ENCODE measurements at places on chromosomes 7 and 10.
A peak's percentile ranks its signal among the peaks of the same experiment; 100 is the strongest.

- no peak for DNase-seq
Measured at GRCh38 chr10:17651896-17652295, 7.9 kb downstream of the STAM start.

- no peak for DNase-seq
Measured at GRCh38 chr10:91602868-91603568, 29.9 kb downstream of the PPP1R3C start.

DNA sequence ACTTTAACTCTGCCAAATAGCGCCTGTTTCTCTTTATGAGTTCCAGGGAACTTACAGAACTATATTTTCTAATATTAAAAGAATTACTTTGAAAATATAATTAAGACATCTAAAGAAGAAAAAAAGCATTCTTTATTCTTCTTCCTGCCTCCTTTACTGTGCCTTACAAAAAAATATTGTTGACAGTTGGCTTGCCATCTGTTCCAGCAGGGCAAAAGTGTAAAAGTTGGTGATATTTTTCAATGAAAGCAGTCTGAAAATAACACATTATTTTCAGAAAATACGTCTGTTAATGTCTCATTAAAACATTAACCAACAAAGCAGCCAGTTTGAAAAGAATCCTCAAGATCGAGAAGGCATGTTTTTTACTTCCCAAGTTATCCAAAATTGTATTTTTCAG lies 1032.2 kb upstream of the LRRTM3 start:
- DNase-seq: no peak

DNA sequence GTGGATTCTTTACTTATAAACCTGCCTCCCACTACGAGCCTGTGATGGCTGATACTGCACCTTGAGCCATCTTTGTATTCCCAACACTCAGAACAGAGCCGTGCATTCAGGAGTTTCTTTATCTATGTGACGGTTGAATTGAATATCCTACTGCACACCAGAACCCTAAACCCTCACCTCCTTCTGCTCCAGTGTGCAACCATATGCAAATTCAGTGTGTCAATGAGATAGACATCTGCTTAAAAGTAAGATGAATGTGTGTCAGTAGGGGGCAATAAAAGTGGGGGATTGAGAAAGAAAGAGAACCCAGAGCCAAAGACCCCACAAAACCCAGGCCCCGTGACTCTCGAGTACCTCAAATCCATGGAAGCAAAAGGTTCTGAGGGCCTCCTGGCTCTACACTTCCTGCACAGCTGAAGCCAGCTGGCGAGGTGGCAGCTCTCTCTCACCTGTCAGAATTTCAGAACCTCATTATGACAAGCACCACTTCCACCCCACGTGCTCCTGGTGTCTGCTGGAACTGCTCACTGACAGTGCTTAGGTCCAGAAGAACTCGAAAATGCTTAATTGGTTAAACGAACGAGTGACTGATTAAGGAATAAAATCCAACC lies 143.3 kb upstream of the GPR26 start:
- no peak for DNase-seq

DNA sequence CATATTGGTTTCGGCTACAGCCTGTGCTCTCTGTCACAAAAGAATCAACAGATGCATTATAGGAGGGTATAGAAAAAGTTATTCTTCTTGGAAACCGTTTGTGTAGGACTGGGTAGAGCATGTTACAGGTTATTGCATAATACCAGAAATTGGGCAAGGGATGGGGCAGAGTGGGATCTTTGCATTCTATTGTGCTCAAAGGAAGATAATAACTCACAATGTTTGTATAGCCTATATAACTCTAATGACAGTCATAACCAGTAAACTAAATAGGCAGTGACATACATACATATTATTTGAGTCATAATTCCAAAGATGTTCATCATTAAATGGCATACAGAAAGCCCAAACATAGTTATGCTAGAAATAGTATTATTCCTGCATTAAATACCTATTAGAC lies 179.7 kb downstream of the XPNPEP1 start:
- DNase-seq: no peak

DNA sequence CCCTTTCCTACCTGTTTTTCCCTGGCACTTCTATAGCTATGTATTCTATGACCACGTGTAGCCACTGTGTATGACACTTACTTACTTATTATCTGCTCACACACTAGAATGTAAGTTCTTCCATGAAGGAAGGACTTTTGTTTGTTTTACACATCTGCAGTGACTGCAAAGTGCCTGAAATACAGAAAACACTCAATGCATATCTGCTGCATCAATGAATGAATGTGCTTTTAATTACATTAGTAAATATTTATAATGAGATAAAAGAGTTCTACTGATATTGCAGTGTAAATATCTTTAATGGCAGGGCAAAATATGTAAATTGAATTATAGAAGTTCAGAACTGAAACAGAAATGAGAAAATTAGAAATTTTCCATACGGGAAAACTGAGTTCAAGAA lies 43.5 kb upstream of the CDC14C start:
- DNase-seq: no peak

DNA sequence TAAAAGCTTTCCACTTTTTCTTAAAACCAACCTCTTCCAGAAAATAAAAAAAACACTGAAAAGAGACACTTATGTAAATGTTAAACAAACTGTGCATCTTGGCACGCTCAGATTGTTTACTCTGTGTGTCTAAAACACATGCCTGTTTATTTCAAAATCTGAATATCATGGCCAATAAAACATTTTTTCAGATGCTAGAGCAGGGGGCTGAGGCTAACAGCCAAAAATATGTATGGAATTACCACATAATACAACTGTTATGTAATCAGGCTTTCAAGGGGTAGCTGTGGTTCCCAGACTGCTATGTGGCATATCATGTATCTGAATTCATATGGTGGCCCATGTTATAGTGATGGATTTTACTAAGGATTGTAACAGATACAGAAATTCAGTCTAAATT lies 130.4 kb downstream of the HIBADH start:
- DNase-seq: no peak

DNA sequence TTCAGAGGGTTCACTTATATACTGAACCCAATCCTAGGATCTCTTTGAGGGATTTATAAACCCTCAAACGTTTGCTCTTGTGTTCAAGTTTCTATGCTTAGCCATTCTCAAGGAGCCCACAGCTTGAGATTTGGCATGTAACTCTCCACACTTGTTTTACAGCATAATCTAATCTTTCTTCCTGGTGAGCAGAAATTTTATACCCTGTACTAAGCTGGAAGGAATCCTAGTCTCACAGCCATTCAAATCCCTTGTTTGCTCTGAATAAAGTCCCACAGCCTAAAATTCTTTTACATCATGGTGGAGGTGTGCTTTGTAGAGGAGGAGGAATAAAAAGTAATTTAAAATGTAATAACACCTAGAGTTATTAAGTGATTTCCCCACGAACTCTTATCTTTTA lies 5.3 kb upstream of the AGR2 start:
- DNase-seq: no peak

- DNase-seq: peak; percentile 15
Measured at GRCh38 chr7:115477193-115477651, 553.3 kb downstream of the TFEC start.

GRCh38 chr10:114448897-114449296 lies 44.6 kb upstream of the AFAP1L2 start:
- no peak for DNase-seq

DNA sequence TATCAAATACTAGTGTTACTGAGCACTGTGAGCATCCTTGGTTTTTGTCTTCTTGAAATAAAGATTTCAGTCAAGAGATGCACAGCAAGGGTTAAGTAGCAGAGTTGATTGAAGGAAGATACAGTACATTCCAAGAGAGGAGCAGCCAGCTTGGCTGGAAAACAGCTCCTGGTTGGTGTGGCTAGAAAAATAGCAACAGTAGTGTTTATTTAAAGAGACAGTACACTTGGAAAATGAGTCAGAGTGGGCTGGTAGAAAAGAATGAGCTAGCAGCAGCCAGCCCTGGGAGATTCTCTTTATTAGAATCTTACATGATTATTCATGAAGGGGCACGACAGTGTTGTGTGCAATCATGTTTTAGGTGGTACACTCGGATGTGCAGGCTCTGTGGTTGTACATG lies 1016.4 kb upstream of the SORCS1 start:
- no peak for DNase-seq

- no peak for DNase-seq
Measured at GRCh38 chr7:139431010-139431409, 52.5 kb downstream of the KLRG2 start.

Measured in psoas muscle (tissue), 8 donors.